GM04503 (cell line): ENCODE measurements at places on chromosomes 6 and 20.

GRCh38 chr6:15952231-15953151 is 176.4 kb upstream of the MYLIP start:
- DNase-seq = no peak

DNA sequence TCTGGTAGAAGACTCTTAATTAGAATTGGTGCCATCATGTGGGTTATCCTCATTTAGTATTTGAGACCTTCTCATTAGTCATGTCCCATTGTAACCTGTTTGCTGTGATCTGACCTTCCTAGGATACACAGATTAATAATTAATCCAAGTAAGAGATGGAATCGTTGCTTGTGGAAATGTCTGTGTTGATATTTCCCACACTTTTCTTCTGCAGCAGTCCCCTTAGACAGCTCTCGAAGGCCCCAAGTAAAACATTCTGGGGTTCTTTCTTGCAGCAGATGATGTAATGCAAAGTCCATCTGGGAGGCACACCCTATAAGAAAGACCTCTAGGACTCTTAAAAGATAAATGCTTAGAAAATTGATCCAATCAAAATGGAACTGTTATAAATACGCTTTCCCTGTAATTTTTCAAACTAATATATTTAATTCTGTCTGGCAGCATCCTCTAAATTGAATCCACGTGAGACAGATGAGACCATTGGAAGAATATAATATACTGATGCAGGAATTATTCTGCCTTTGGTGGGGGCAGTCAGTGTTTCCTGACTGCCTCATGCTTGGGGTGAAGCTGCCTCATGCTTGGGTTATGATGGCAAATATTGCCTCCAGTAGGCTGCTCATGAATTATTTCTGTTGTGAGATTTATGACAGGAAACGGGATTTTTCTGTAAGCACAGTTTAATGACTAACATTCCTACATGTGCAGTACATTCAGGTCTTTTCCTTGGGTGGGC is 54.5 kb upstream of the ARMC2 start:
- no peak for DNase-seq

GRCh38 chr6:3456898-3457709 is at the start of gene SLC22A23:
Gene SLC22A23 (minus strand): TSS chr6:3457050. CDS start chr6:3456559, 491 bp downstream.
- no peak for DNase-seq

- no peak for DNase-seq
Measured at GRCh38 chr6:107692351-107692750, 131.8 kb downstream of the SCML4 start.

DNA sequence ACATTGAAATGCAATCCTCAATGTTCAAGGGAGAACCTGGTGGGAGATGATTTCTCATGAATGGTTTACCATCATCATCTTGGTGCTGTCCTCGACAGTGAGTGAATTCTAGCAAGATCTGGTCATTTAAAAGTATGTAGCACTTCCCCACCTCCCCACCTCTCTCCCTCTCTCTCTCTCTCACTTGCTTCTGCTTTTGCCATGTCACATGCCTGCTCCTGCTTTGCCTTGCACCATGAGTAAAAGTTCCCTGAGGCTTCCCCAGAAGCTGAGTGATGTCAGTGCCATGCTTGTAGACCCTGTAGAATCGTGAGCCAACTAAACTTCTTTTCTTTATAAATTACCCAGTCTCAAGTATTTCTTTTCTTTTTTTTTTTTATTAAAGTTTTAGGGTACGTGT is 60.5 kb downstream of the DST start:
- no peak for DNase-seq

DNA sequence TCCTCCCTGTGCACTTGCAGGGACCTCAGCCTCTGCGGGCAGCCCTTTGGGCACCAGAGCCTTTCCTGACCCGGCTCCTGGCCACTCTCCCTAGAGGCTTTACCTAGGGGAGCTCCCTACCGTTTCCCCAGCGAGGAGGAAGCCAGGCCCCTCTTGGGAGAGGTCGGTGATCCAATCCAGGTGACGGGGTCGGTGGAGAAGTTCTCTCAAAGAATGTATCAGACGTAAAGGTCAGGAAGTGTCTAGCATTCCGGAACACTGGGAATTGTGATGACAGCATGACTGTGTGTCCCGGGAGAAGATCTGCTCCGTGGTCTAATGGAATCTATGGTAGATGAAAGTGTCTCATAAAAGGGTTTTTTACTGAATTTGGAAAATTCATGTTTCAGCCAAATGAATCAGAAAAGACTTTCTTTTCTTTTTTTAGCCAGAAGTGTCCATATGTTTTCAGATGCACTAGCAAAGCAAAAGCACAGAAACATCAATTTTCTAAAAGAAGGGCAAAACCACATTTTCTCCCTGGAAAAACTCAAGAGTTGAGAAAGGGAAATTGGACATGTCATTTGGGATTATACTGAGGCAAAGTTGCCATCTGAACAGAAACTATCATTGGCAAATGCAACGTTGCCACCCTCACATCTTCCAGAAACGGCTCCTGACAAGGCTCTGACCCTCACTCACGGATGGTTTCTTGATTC is 289.4 kb downstream of the THBS2 start:
- DNase-seq = peak; percentile 74

DNA sequence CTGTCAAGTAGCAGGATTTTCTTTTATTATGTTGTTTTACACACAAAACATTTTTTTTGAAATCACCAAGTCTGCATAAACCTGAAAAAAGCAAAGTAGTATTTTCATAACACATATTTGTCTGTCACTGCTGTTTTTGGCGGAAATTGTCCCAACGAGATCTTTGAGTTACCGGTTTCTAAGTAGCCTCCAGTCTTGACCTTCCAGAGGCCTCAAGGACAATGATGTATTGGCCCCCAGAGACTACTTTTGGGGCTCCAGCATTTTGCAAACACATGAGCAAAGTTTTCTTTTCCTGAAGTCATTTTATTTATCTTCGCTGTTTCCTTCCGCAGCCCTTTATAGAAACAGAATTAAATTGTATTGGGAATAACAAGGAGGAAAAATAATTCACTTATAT is 862.6 kb downstream of the KIF16B start:
- DNase-seq = no peak

DNA sequence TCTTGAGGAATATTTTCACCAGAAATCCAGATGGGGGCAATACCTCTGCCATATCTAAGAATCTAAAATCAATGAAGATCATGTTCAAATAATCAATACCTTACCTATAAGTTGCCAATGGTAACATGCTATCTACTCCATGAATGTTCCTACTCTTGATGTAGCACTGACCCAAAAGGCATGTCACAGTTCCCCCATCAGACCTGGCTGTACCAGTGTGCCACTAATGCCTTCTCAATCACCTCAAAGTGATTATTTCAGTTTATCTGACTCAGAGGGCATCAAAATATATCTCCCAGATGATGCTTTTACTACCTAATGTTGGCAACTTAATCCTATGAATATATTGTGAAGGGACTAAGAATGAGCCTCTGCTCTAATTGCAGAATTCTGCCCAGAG is 5.5 kb downstream of the PDCD2 start:
- DNase-seq = no peak

- no peak for DNase-seq
Measured at GRCh38 chr20:44273231-44274215, 26.4 kb downstream of the GDAP1L1 start.

- DNase-seq = no peak
Measured at GRCh38 chr20:37366743-37367142, 20.8 kb downstream of the SRC start.

GRCh38 chr6:167474725-167475124 is 149.8 kb downstream of the TTLL2 start:
- no peak for DNase-seq

- DNase-seq = no peak
Measured at GRCh38 chr6:100320686-100321085, 144.0 kb downstream of the SIM1 start.

DNA sequence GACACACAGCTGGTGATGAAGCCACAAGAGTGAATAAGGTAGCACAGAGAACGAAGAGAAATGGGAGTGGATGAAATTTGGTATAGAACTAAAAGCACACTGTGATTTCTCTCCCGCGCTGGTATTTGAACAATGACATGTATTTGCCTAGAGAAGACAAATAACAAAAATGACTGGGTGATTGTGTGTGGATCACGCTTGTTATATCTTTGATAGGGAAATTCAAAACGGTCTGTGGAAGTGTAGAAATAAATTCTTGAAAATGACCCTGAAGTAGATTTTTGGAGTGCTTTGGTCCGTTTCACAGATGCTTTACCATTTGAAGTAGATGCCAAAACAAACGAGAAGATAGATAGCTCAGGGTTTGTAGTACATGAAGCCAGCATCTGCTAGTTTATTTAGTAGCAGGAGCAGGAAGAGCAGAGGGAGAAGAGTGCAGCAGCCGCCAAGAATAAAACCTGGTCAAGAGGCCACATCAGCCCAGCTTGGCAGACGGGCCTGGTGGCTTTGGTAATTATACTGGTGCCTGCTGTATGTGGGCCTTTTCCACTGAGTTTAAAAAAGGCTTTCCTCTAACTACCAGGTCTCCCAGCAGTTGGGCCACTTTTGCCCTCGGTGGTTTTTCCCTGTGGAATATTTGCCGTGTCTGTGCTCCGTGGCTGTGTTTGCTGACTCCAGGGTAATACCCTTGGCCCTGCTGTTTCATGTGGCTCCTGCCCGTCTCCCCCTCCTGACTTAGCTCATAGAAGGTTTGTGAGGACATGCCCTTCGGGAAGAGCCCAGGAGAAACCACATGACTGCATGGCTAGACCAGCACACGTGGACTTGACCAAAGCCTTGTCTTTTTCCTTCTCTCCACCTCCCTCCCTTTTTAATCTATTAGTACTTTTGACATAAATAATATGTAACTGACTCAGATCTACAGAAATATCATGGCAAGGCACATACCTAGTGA is 294.0 kb downstream of the SOX4 start:
- no peak for DNase-seq

DNA sequence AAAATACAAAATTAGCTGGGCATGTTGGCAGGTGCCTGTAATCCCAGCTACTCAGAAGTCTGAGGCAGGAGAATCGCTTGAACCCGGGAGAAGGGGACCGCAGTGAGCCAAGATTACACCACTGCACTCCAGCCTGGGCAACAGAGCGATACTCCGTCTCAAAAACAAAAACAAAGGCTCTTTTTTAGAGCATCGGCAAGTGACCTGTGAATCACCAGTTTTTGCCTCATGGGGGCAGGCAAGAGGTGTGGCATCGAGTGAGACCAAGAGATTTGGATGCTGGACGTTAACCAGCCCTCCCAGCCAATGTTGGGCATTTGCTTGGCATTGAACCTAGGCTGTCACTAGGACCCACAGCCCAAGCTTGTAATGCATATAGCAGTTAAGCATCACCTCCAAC is 14.6 kb upstream of the CDK5RAP1 start:
- no peak for DNase-seq

GRCh38 chr6:79783670-79784394 is 152.7 kb downstream of the SH3BGRL2 start:
- no peak for DNase-seq

DNA sequence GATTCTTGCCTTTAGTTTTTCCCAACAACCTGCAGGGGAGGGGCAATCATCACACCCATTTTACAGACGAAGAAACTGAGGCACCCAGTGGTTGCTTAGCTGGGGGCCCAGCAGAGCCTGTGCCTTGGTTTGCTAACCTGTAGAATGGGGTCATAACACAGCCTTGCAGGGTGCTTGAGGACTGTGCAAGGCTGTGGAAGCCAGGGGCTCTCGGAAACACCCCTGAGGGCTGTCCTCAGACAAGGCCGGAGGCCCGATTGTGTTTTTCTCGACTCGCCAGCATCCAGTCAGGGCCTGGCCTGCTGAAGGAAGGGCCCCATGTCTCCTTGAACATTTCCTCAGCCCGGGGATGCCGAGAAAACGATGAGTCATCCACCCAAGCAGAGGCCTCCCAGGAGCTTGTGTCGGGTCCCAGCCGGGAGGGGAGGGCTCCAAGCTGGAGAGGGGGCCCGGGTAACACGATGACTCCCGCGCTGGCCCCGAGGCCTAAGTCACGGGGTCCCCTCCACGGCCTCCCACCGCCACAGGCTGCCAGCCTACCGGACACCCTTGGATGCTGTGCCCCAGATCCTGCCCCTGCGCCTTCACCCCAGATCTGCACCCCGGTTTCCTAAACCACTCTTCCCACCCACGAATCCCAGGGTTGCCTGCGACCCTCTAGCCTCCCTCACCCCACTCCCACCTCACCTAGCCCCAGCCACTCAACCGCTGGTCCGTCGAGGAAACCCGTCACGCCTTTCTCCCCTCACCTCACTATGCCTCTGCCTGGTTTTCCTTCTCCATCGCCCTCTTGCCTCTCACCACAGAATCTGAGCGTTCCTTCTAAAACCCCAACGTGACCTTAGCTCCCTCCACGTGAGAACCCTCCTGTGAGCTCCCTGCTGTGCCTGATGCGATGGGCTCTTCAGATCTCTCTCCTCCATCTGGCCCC is 10.6 kb downstream of the NOL4L start:
- DNase-seq = peak; percentile 25

DNA sequence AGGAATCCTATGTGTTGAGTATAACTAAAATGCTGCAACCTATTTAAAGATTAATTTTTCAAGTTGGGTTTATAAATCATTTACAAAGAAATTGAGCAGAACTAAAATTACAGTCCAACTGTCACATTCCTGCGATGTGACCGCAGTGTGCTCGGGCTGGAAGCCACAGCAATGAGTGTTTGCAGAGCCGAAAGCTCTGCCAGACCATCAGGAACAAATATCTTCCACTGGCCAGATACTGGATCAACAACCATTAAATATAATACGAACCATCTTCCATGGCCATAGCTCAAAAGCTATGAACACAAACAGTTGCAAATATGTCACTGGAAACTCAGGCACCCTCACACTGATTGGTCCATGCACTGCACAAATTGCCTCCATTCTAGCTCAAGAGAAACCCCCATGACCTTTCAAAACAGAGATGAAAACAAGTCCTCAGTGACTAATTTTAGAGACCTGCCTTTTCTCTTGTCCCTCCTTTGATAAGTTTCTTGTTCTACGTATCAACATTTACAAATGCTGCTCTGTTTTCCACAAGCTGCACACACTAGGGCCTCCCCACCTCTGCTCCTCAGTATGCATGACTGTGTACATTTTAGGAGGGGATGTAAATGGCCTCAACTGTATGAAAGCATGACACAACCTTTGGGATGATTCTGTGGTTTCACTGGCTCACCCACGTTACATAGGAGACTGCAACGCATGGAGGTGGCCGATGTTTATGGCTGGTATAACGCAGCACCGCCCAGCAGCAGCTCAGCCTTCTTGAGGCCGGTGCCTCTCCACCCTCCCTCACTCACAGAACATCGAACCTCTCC is 171.7 kb downstream of the WDR27 start:
- DNase-seq = peak; percentile 91
